ENCODE measurements at places on chromosomes 5 and 9.

- no peak for DNase-seq
These were observed 7.3 kb upstream of the RAI14 start for GRCh38 chr5:34648840-34649158.

GRCh38 chr5:173574983-173575382 lies 41.5 kb downstream of the BOD1 start:
- no peak for DNase-seq

GRCh38 chr5:122805481-122805880 lies 30.6 kb downstream of the SNX2 start:
- no peak for DNase-seq

DNA sequence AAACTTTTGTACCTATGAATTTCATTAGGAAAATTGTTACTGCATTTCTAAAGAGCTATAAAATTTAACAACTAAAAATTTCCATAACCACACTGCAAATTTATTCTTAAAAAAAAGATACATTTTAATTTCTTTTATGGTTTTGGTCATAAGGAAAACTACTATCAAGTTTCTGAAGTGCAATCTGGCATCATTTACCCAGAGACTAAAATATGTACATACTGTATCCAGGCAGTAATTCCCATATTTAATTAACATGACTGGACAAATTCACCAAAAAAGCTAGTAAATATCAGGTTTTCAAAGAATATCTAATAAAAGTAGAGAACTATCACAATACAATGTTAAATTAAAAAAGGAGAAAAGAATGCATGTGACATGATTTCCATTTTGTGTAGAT lies 20.7 kb downstream of the PUM3 start:
- no peak for DNase-seq

DNA sequence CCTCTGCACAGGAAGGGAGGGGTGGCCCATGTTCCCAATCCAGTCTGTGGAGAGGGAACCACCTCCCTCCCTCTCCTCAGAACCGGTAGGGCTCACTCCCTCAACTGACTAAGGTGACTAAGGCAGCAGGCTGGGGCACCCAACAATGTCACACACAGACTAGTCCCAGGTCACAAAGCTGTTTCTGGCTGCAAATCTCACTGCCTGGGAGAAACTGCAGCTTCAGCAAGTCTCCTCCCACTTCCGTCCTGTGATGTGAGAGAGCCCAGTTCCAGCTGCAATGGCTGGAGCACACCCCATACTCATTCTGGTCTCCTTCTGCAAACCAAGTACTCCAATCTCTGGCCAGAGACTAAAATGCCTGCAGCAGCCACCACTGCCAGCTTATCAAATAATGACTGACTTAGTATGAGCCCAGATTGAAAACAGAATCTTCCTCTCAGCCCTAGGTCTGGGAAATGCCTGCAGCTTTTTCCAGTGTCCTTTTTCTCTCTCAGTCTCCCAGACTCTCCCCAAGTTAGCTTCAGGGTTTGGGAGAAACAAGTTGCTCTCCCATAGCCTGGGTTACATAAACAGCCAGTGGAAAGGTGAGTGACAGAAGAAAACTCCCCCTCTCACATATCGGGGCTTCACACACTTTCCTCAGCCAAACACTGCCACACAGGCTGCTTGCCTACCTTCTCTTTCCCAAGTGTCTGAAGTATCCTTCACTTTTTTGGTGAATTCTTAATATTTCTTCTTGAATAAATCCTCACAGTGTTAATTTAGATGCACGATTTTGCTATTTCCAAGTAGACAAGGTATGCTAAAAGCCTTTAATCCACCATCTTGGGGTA lies 247.4 kb upstream of the RASA1 start:
- no peak for DNase-seq

GRCh38 chr5:172377856-172378255 lies 76.5 kb downstream of the SH3PXD2B start:
- no peak for DNase-seq

DNA sequence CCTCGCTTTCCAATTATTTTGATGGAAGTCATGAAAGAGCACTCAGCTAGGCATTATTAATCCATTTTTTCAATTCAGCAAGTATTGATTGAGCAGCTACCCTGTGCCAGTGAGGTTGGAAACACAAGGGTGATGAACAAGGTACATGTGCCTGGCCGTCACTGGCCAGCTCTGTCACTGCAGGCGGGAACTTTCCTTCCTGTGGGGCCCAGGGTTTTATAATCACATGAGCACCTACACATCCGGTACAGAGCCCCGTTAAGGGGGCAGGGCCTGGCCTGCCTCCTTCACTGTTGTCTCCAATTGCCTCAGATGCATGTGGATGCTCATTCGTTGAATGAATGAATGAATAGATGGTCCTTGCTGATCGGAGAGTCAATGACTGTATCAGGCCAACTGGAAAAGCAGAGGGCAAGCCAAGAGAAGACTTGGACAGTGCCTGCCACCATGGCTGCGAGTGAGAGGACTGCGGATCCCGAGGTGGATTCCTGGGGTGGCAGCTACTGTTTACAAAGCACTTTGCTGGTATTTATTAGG lies 55.9 kb upstream of the KCNMB1 start:
- no peak for DNase-seq

All from NCI-H510A treated with DMSO at 0.1 percent for 48 hours (cell line).